ENCODE measurements at places on chromosomes 5 and 9. TPM values are rescaled to one million over a fixed set of nuclear protein-coding genes. Genes with fewer than 3 reads are reported as not detected.

The HSD17B3 gene
- not detected for total RNA-seq

The CCDC171 gene
- 4.8 TPM for total RNA-seq

DNA sequence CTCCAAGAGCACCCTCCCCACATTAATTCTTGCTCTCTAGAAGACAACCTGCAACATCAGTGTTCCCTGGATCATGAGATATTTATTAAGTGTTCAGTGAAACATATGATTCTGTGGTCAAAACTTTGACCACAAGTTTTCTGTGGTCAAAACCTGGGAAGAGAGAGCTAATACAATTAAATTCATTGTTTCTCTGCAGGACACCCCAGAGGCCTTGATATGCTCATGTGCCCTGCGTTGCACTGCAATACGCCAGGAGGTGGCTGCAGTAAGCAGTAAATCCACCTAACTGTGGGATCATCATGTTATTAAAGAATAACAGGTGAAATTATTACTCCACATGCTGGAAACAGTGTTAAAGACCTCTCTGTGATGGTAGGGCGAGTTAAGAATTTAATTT is 109.3 kb upstream of the SPDL1 start:
- no peak overlapping the region for H3K27ac ChIP-seq
- no peaks in the 10 kb centered on the region for H3K27me3 ChIP-seq
- no peak for DNase-seq

- no peak for DNase-seq
- no peaks in the 10 kb centered on the region for H3K36me3 ChIP-seq
- peaks cover 4% of the 10 kb centered on the region for H3K4me1 ChIP-seq
- peaks cover 3% of the 10 kb centered on the region for H3K27me3 ChIP-seq
- H3K4me3 ChIP-seq: no peak overlapping the region
These were observed 3.9 kb downstream of the GPRIN1 start for GRCh38 chr5:176606032-176606431.

DNA sequence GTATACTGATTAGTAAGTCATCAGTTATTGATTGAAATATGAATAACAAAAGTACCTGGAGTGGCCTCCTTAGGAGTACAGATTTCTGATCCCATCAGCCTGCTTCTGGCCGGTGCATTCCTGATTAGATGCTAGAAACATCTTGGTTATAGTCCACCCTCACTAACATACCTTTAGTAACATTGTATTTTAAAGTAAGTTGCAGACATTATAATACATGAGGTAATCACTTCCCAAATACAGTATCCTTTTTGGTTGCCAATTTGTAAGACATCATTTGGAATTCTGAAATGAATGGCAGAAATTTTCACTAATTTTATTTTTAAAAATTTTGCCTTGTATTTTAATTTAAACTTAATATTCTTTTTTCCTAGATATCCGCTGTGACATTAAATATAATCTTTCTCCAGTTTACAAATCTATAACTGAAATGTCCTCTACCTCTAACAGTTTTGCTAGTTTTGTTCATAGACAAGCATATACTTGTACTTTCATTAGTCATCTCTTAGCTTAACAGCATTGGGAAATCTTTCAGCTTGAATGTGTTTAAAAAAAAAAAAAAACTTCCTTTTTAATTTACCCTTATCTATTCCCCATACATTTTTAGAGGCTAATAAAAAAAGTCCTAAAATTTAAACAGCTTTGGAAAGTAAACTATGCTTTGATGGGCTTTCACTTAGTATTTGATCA is 178.9 kb downstream of the XRCC4 start:
- DNase-seq: no peak
- H3K36me3 ChIP-seq: no peaks in the 10 kb centered on the region
- H3K27me3 ChIP-seq: no peaks in the 10 kb centered on the region
- no peaks in the 10 kb centered on the region for H3K4me1 ChIP-seq
- H3K27ac ChIP-seq: no peak overlapping the region
- no peak overlapping the region for H3K4me3 ChIP-seq

DNA sequence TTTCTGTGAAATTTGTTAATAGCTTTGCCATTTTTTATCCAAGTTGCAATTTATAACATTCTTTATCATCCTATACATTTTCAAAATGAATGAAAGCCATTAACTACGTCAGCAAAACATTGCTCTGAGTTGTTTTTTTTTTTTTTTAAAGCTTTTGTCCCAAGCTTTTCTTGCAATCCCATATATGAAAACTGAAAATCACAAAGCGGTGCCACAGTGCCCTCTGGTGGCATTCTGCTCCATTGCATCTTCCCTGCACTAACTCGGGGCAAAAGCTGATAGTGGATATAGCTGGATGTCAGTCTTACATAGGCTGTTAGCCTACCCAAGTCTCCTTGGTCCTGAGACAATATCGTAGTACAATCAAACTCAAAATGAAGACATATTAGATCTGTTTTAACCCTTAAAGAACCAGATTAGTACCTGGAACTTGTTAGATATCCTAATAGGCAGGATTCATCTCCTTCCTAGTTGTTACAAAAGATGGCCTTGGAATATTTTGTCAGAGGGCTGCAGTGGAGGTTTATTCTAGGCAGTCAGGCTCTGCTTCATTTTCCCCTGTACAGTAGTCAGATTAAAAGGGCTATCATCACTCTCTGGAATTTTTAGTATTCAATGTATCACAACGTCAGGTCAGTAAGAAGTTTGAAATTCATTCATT is 669.9 kb downstream of the PTPRD start:
- DNase-seq: no peak
- no peak overlapping the region for H3K4me3 ChIP-seq
- H3K36me3 ChIP-seq: no peaks in the 10 kb centered on the region
- H3K27ac ChIP-seq: no peak overlapping the region

- no peak overlapping the region for H3K27ac ChIP-seq
- H3K4me3 ChIP-seq: no peak overlapping the region
- H3K27me3 ChIP-seq: no peaks in the 10 kb centered on the region
- DNase-seq: no peak
- no peaks in the 10 kb centered on the region for H3K4me1 ChIP-seq
These were observed 135.9 kb downstream of the ZSWIM6 start for GRCh38 chr5:61467766-61468482.

GRCh38 chr9:33697171-33697570 is 98.2 kb upstream of the PRSS3 start:
- no peaks in the 10 kb centered on the region for H3K36me3 ChIP-seq
- no peak for DNase-seq
- no peak overlapping the region for H3K27ac ChIP-seq
- no peaks in the 10 kb centered on the region for H3K27me3 ChIP-seq

DNA sequence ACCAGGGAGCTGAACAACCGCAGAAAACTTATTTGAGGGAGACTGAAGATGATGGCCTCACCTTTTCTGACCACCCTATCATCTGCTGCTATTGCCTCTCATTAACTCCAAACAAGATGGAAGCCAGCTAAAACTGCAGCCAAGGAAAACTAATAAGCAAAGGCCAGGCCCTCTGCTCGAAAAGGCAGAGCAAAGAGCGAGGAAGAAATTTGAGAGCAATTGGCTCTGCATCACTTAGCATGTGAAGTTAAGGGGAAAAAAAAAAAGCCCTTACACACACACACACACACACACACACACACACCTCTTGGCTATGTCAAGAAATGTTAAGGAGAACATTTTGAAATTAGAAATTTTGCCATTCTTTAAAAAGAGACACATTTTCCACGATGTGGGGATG is 228.1 kb upstream of the CYLC2 start:
- DNase-seq: no peak
- H3K4me1 ChIP-seq: no peaks in the 10 kb centered on the region
- no peaks in the 10 kb centered on the region for H3K36me3 ChIP-seq
- no peak overlapping the region for H3K27ac ChIP-seq
- no peak overlapping the region for H3K4me3 ChIP-seq

DNA sequence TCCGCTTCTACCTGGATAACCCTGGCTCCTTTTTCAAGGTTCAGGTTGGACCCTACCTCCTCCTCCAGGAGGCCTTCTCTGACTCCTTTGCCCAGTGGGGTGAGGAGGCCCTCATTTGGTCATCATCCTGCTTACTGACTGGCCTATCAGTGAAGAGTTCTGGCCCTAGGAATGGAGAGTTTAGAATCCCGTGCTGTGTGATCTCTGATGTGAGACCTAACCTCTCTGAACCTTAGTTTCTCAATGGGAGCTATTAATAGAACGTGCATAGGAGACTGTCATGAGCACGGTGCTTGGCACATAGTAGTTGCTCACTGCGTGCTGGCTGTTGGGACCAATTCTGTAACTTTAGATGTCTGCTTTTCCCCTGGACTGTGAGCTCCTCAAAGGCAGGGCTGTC is 10.3 kb downstream of the NTNG2 start:
- DNase-seq: no peak
- no peaks in the 10 kb centered on the region for H3K36me3 ChIP-seq
- no peak overlapping the region for H3K27ac ChIP-seq
- no peaks in the 10 kb centered on the region for H3K27me3 ChIP-seq

DNA sequence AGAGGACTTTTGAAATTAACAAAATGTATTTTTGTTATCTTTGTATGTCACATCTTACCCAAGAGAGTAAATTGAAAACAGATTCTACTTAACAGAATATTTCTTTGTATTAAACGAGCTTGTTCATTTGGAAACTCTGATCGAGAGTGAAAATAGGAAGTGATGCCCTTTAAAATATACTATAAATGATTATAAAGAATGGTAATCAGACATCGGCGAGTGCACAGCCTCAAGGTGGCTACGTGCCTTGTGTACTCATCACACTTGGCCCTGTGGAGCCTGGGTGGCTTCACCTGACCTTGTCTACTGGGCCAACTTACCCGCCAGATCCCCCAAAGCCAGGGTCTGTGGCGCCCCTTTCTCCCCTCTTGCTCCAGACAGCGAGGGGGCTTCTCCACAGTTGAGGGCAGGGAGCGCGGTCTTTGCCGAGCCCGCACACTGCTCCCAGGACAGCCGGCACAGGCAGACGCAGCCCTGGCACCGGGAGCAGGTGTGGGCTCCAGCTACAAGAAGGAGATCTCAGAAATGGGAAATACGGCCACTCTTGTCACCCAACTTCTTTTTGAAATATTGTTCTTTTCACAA is 243.2 kb downstream of the CEMIP2 start:
- H3K36me3 ChIP-seq: no peaks in the 10 kb centered on the region
- no peaks in the 10 kb centered on the region for H3K4me1 ChIP-seq
- no peak overlapping the region for H3K4me3 ChIP-seq
- DNase-seq: no peak
- no peak overlapping the region for H3K27ac ChIP-seq
- H3K27me3 ChIP-seq: no peaks in the 10 kb centered on the region

DNA sequence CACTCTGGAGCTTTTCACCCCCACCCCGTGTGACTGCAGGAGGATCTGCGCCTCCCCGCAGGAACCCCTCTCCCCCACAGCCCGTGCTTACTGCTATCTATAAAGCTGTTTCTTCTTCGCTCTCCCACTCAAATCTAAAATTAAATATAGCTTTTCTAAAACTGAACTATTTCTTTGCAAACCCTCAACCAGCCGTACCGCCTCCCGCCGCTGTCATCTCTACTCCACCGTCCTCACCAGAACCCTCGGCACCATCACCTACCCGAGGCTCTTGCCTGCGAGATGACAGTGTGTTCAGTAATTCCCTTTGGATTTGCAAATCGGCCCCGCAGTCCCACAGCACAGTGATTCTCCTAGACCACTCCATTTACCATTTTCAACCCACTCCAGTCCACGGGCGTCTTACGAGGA is 13.6 kb downstream of the LPCAT1 start:
- H3K4me3 ChIP-seq: no peak overlapping the region
- H3K27me3 ChIP-seq: no peaks in the 10 kb centered on the region
- no peaks in the 10 kb centered on the region for H3K4me1 ChIP-seq
- H3K36me3 ChIP-seq: peaks cover 4% of the 10 kb centered on the region
- no peak for DNase-seq

DNA sequence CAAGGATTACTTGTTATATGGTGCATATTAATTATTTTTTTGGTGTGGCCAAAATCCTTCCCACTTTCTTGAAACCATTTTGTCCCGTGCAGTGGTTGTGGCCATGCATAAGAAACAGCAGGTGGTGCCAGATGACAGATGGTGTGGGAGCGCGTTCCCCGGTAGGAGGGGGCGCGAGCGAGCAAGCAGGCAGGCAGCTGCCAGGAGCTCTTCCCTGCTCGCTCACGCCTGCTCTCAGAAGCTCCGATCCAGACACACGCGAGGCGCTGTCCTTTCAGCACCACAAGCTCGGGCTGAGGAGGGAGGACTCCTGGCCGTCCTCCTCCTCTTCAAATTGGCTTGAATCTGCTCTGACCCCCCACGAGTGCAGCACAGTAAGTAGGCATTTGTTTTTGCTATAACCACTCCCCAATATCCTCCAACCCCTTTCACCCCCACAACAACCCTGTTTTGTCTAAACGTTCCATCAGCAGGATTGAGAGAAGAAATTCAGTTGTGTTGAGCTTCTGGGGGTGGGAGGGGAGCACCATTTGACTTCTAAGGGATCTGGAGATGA is at the start of gene NSG2:
NSG2 (plus strand) TSS at position 237 of the 556 bp plus-strand sequence. CDS start 1,050 bp downstream, outside the sequence.
- DNase-seq: peak; percentile 67
- H3K4me1 ChIP-seq: no peaks in the 10 kb centered on the region
- H3K4me3 ChIP-seq: no peak within 1 kb of the TSS
- no peaks in the 10 kb centered on the region for H3K36me3 ChIP-seq

GRCh38 chr9:133904346-133905090 is 87.6 kb downstream of the VAV2 start:
- H3K27ac ChIP-seq: no peak overlapping the region
- no peak for DNase-seq
- no peaks in the 10 kb centered on the region for H3K4me1 ChIP-seq
- H3K4me3 ChIP-seq: no peak overlapping the region
- H3K36me3 ChIP-seq: no peaks in the 10 kb centered on the region
- no peaks in the 10 kb centered on the region for H3K27me3 ChIP-seq

- H3K4me1 ChIP-seq: peaks cover 9% of the 10 kb centered on the region
- no peaks in the 10 kb centered on the region for H3K36me3 ChIP-seq
- no peak for DNase-seq
- H3K4me3 ChIP-seq: peak within 1 kb of the TSS; percentile 88
- peak within 1 kb of the TSS; percentile 67 for H3K27ac ChIP-seq
These were observed at the start of gene OLFML2A for GRCh38 chr9:124776954-124777648. Gene OLFML2A, plus strand, starts transcription at chr9:124777133. Its CDS starts 138 bp downstream, at chr9:124777271.

- DNase-seq: no peak
- no peaks in the 10 kb centered on the region for H3K4me1 ChIP-seq
- peak overlapping the region; percentile 32 for H3K27ac ChIP-seq
These were observed 26.4 kb downstream of the JADE2 start for GRCh38 chr5:134551901-134552300.

DNA sequence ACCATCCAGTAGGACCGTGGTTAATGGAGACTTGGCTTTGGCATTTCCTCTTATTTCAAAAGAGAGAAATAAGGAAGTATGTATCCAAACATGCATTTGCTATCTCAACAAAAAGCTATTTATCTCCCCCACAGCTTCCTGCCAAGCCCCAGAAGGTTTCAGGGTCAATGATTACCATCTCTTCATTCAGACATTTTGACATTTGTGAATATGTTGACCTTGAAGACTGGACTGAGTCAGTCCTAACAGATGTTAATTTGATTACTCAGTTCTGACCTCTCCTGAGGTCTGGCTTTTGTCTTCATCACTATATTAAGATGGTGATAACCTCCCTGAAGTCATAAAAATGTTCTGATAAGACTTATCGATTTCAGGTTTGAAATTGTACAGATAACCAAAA is 479.4 kb downstream of the AGTPBP1 start:
- no peak overlapping the region for H3K4me3 ChIP-seq
- H3K27me3 ChIP-seq: no peaks in the 10 kb centered on the region
- no peaks in the 10 kb centered on the region for H3K4me1 ChIP-seq

GRCh38 chr5:57152316-57152715 is 21.5 kb upstream of the GPBP1 start:
- DNase-seq: no peak
- no peak overlapping the region for H3K27ac ChIP-seq
- no peak overlapping the region for H3K4me3 ChIP-seq
- H3K36me3 ChIP-seq: no peaks in the 10 kb centered on the region
- no peaks in the 10 kb centered on the region for H3K27me3 ChIP-seq

GRCh38 chr5:176540956-176541337 is 3.7 kb upstream of the RNF44 start:
- no peak for DNase-seq
- H3K36me3 ChIP-seq: no peaks in the 10 kb centered on the region
- no peaks in the 10 kb centered on the region for H3K27me3 ChIP-seq
- H3K27ac ChIP-seq: peak overlapping the region; percentile 2
- H3K4me1 ChIP-seq: peaks cover 3% of the 10 kb centered on the region
